Lung (tissue), 17 donors: ENCODE measurements at places on chromosomes 7 and 10. TPM values are rescaled to one million over a fixed set of nuclear protein-coding genes. Genes with fewer than 3 reads are reported as not detected.

HDAC9 gene
- total RNA-seq = 4.4 TPM

GDF2 gene
- total RNA-seq = not detected

GRCh38 chr10:21625623-21626229, 91.7 kb downstream of the MLLT10 start:
- no peak for DNase-seq

DNA sequence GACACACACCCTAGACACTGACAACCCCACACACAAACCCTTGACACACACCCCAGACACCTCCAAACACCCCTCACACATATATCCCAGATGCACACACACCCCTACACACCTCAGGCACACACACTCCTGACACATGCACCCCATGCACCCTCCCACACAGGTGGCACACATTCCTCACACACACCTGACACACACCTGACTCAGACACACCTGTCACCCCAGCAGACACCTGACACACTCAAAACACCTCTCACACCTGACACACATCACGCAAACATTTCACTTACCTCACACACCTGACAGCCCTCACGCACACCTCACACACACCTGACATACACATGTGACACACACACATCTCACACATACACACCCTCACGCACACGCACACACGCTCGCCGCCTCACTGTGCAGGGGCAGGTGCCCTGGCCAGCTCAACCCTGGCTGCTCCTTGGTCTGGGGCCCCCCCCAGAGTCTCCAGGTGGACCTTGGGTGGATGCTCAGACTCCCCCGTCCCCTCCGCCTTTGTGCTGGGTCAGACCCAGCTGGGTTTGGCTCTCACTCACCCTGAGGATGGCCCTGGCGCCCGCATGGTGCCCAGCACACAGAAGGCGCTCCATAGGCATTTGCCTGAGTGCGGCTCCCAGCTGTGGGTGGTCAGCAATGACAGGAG, 3.1 kb upstream of the CALY start:
- no peak for DNase-seq

- DNase-seq = no peak
Measured at GRCh38 chr7:99120501-99120900, 23.4 kb downstream of the SMURF1 start.

DNA sequence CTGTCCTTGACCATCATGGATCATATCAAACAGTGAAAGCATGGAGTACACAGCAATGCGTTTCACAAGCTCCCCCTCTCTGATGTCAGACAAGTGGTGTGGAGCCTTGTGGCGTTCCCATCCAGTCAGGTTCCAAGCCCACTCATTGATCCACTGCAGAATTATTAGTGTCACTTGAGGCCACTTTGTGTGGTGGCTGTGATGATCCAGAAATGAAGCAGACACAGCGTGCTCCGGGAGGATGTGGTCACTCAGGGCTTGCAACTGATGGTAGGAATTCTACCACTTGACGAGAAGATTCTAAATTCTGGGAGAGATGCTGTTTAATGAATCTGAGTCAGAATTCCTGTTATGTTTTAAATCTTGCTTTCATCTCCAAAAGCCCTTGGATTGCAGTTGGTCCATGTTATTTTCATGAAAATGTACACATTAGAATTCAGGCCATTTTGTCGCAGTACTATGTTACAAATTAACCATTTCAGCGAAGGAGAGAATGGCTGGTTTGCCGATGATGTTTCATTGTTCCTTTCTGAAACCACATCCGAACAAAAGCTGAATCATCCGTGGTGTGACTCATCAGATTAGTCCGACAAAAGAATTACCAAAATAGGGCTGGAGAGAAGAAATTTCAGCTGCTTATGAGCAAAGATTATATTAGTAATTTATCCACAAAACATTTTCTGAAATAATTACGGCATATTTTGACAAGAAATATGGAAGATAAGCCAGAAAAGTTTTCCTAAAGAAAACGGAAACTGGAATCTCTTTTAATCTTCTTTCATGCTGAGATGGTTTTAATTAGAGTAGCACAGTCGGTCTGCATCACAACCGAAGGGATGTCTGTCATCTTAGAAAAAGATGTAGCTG, 48.1 kb downstream of the INSYN2A start:
- no peak for DNase-seq
